ENCODE measurements at places on chromosomes 11 and 22.

DNA sequence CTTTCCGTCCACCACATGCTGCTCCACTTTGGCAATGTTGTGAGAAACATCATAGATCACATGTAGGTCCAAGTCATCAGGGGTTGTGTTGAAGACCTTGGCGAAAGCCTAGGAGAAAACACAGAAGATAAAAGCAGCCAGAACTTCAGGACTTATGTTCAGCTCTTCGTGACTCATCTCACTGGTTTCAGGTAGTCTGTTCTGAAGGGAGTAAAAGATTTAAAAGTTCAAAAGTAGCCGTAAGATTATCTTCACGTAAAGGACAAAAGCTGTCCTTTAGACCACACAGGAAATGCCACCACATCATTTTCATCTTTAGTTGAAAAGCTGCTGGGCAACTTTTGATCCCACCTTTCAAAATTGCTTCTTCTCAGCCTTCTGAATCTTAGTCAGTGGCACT, 16.9 kb downstream of the RTCB start:
- no peak for DNase-seq

DNA sequence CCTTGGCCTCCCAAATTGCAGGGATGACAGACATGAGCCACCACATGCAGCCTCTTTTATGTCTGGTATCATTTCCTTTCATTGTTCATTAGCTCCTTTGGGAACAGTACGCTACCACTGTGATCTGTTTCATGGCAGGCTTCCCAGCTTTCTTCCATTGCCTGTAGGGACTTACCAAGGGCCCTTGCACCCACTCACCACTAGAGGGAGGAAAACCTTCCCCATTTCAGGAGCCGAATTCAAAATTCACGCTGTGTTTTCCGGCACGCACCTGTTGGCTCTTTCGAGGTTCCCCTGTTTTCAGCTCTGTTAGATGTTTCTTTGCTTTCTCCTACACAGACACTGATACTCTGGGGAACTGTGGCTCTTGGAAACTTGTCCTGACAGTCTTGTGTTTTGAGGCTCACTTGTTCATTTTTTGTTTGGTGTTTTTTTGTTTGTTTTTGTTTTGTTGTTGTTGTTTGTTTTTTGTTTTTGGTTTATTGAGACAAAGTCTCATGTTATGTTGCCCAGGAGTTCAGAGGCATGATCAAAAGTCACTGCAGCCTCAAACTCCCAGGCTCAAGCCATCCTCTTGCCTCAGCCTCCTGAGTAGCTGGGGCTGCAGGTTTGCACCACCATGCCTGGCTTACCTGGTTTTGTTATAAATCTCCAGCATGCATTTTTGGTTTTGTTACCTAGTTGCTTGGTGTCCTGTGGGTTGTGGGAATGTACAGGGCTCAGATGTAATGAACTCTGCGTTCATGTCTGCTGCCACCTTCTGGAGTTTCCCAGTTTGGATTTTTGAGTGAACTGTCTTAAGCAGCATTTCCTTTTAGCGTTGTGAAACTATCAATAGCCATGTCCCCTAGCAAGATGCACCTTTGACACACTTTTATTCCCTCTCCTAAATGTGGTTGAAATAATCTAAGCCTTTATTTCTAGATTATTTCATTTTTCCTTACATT, 2.3 kb downstream of the KRTAP5-11 start:
- DNase-seq, result no peak

GRCh38 chr11:3128356-3129180, 36.5 kb downstream of the OSBPL5 start:
- DNase-seq, result no peak

- DNase-seq, result no peak
These were observed 307.5 kb downstream of the ETS1 start for GRCh38 chr11:128279866-128280265.

- DNase-seq, result no peak
These were observed 11.8 kb downstream of the SCYL1 start for GRCh38 chr11:65536412-65537295.

DNA sequence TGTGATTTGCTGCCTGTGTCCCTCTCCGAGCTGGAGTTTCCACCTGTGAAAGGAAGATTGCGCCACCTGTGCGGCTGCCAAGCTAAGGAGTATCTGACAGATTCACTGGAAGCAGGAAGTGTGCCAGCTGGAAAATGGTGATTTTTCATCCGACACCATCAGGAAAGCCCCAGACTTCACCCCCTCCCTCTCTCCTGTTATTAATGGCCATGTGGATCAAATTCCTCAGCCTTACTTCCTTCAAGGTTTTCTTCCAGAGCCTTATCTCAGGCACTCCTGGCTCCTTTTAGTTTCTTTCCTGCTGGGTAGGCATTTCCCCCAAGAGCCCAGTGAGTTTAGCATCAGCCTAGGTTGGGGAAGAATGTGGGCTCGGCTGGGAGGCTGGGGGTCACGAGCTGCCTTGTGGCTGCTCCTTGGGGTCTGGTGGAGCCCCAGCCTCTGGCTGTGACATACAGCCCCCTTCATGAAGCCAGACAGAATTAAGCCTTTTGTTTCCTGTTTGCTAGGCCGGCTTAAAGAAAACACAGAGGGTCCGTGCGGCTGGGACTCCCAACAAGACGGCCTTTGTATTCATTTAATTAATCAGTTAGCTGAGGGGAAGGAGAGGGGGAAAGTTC, 37.1 kb downstream of the PKNOX2 start:
- DNase-seq, result no peak

DNA sequence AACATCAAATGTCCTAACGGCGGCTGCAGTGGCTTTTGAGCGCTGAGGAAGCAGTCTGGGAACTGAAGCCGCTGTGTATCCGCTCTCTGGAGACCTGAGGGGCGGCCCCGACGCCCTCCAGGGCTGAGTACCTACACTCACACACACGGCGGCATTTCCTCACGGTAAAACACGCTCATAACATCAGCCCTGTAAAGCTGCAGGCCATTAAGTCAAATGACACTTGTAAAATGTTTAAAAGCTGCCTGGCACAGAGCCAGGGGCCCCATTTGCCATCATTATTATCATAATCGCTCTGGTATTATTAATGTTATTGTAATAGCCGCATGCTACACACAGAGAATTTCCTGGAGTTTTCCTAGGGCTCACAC, 5.1 kb downstream of the CARS1 start:
- no peak for DNase-seq

DNA sequence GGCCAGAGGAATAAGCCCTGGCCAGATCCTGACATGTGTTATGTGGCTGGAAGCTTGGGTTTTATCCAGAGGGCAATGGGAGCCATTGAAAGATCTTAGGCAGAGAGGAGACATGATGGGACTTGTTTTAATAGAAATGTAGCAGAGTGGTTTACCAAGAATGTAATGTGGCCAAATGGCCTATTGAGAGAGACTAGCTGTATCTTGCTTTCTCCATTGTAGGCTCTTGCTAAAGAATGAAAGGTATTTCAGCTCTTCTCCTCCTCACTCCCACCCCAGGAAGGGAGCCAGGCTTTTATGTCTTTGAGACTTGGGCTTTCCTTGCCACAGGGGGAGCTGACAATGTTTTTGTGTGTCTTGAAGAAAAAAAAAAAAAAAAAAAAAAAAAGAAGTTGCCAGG, 82.3 kb downstream of the TRIM29 start:
- no peak for DNase-seq

GRCh38 chr11:7696424-7696823, 9.9 kb downstream of the OVCH2 start:
- no peak for DNase-seq

- DNase-seq, result no peak
These were observed 118.8 kb downstream of the MPPED1 start for GRCh38 chr22:43530349-43531201.

DNA sequence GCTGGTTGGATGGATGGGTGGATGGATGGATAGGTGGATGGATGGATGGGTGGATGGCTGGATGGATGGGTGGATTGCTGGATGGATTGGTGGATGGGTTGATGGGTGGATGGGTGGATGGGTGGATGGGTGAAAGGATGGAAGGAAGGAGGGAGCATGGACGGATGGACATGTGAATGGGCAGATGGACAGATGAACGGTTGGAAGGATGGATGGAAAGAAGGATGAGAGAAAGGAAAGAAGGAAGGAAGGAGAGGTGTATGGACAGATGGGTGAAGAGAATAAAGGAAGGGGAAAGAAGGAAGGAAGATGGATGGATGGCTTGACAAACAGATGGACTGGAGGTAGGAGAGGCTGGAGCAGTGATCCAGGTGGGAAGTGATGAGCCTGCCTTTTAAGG, 5.4 kb downstream of the FGF3 start:
- no peak for DNase-seq

GRCh38 chr22:22742641-22743040, 98.2 kb downstream of the GGTLC2 start:
- DNase-seq, result no peak

- DNase-seq, result no peak
These were observed 18.3 kb downstream of the PRSS23 start for GRCh38 chr11:86818462-86819192.

- DNase-seq, result no peak
These were observed 136.0 kb downstream of the C11orf58 start for GRCh38 chr11:16874275-16874975.

DNA sequence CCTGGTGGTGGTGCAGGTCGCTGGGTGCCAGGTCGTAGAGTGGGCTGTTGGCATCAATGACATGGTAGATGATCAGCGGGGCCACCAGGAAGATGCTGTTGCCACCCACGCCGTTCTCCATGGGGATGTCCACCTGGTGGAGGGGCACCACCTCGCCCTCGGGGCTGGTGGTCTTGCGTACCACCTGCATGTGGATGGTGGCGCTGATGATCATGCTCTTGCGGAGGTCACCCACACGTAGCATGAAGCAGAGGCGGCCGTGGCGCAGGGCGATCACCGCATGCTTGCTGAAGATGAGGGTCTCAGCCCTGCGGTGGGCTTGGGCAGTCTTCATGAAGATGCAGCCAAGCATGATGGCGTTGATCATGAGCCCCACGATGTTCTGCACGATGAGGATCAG, 1.2 kb downstream of the KCNJ11 start:
- no peak for DNase-seq

DNA sequence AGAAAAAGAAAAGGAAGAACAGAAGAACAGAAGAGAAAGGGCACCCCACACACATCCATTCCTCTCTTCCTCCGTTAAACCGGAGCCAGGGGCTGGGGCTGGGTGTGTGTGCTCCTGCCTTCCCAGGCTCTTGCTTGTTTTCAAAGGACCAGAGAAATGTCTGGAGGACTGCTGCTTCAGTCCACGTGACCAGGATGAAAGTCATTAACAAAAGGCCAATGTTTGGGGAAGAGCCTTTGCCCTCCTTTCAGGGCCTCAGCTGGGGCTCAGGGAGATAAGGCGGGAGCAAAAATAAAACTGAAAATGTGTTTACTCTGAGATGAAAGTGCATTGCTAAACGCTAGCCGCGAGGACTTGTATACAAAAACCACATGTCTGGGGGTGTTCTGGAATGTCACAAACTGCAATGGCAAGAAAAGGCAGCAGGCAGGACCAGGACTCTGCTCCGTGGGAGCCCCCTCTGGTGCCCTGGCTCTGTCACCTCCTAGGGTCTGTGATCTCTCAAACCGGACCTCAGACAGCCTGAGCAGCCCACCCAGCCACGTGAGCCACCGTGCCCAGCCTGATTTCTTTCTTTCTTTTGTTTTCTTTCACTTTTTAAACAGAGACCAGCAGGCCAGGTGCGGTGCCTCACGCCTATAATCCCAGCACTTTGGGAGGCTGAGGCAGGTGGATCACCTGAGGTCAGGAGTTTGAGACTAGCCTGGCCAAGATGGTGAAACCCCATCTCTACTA, 31.6 kb upstream of the MYH9 start:
- no peak for DNase-seq

DNA sequence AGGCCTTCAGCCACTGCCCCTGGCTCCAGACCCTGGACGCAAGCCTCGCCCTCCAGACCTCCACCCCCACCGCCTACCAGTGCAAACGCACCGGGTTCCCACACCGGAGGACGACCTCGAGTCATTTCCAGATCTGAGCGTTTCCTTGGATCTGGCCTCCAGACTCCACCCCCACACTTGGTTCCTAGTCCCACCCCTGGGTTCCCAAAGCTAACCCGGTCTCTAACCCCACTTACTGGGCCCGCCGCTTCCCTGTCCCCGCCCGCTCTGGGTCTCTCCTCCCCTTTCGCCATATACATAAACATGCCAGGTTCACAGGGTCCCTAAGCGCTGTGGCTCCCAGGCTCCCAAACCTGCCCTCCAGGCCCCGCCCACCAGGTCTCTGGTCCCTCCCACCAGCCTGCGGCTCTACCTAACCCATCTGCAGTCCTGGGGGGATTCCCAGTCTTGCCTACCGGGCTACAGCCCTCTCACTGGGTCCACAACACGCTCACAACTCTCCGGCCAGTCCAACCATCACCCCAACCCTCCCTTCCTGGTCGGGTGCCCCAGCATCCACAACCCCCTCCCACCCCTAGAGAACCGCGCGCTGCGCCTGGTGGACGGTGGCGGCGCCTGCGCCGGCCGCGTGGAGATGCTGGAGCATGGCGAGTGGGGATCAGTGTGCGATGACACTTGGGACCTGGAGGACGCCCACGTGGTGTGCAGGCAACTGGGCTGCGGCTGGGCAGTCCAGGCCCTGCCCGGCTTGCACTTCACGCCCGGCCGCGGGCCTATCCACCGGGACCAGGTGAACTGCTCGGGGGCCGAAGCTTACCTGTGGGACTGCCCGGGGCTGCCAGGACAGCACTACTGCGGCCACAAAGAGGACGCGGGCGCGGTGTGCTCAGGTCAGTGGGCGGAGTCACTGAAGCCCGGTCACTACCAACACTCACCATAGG, 36.7 kb downstream of the CD6 start:
- DNase-seq, result no peak

DNA sequence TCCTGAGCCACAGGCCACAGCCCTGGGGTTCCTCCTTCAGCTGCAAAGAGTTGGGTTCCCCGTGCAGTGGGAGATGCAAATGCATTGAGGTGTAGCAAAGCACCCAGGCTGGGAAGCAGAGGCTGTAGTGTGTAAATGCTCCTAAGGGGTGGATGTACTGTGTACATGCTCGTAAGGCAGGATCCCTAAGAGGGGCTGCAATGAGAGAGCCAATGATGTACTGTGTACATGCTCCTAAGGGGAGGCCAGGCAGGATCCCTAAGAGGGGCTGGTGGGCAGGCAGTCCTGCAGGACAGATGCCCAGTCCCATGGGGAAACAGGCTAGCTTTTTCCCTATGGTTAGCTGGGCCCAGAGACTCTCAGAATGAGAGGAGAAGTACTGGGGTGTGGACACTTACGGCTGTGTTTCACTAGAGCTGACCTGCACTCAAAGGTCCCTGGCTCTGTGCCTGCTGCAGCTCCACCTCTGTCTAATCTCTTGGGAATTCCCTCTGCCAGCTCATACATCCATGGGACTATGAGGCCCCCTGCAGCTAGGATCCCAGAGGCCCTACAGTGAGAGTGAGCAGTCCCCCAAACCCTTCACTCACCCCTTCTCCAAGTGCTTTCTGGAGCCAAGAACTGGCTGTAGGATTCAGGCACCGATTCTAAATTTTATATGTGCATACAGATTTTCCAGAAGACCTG, 261.9 kb upstream of the LUZP2 start:
- DNase-seq, result no peak

Data from activated CD4-positive, alpha-beta T cell treated with anti-CD3 and anti-CD28 coated beads for 1 hour (primary cell).